Uterine smooth muscle cell (primary cell): ENCODE measurements at places on chromosomes 5 and 9. TPM values are rescaled to one million over a fixed set of nuclear protein-coding genes. Genes with fewer than 3 reads are reported as not detected.

CCL27 gene
- 0.11 TPM in 1 of 2 replicates, not detected in the other for total RNA-seq

CDC20B gene
- under 0.01 and 0.22 TPM in 2 replicates for total RNA-seq

NMUR2 gene
- under 0.01 TPM in 1 of 2 replicates, not detected in the other for total RNA-seq

PDE8B gene
- 0.22 and 0.25 TPM in 2 replicates for total RNA-seq

SELENOP gene
- total RNA-seq = 25.0 and 63.2 TPM in 2 replicates
